RWPE2 (cell line): ENCODE measurements at places on chromosomes 1 and 21.

DNA sequence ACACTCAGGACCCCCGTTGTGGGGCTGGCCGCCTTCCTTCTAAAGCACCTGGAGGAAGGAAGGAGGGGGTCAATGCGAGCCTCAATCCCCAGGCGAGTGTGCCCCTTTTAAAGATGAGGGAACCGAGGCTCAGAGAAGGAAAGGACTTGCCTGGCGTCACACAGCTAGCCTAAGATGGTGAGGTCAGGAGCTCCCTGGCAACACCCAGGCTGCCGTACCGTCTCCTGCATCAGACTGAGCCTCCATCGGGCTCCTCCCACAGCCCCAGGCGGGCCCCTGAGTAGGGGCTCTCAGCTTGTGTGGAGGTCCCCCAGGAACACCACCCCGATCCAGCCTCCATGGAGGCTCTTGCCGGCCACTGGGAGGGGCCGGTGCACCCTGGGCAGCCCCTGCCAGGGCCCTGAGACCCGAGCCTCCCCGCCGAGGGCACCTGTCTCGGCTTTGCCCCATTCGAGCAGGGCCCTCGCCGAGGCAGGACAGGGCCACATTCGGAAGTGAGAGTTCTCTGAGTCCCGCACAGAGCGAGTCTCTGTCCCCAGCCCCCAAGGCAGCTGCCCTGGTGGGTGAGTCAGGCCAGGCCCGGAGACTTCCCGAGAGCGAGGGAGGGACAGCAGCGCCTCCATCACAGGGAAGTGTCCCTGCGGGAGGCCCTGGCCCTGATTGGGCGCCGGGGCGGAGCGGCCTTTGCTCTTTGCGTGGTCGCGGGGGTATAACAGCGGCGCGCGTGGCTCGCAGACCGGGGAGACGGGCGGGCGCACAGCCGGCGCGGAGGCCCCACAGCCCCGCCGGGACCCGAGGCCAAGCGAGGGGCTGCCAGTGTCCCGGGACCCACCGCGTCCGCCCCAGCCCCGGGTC is at the start of gene AIRE:
AIRE (plus strand) TSS at position 739 of the 855 bp plus-strand sequence. CDS start 131 bp downstream, outside the sequence.
- H3K27me3 ChIP-seq: peaks cover 3% of the 10 kb centered on the region
- no peaks in the 10 kb centered on the region for H3K36me3 ChIP-seq
- no peak within 1 kb of the TSS for H3K27ac ChIP-seq
- H3K4me1 ChIP-seq: no peaks in the 10 kb centered on the region

- peak overlapping the region; percentile 55 for H3K27ac ChIP-seq
- no peak for DNase-seq
- no peak overlapping the region for H3K4me3 ChIP-seq
- no peaks in the 10 kb centered on the region for H3K36me3 ChIP-seq
Measured at GRCh38 chr1:94296018-94296417, 58.6 kb upstream of the ARHGAP29 start.

DNA sequence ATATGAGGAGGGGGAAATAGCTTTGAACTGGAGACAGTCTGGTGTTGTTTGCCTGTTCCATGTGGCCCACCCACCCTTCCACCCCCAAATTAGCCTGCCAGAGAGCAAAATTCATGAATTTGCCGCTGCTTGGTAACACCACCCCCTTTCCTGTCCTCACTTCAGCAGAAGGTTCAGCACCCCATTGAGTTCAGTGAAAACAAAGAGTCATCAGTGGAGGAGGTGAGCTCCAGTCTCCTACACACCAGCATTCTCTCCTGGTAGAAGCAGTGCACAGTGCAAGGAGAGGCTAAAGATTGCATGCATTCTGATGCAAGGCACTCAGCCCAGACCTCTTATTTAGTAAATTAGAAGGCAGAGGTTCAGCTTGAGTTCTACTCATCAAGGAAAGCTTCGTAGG is 99.7 kb upstream of the DYNLT5 start:
- no peaks in the 10 kb centered on the region for H3K4me1 ChIP-seq
- DNase-seq: no peak
- no peaks in the 10 kb centered on the region for H3K27me3 ChIP-seq
- no peaks in the 10 kb centered on the region for H3K36me3 ChIP-seq

- no peak for DNase-seq
- no peak overlapping the region for H3K4me3 ChIP-seq
- H3K27me3 ChIP-seq: no peaks in the 10 kb centered on the region
- peaks cover 64% of the 10 kb centered on the region for H3K36me3 ChIP-seq
- H3K27ac ChIP-seq: peak overlapping the region; percentile 4
- peaks cover 27% of the 10 kb centered on the region for H3K4me1 ChIP-seq
Measured at GRCh38 chr1:22056043-22056442, 3.5 kb downstream of the CDC42 start.

DNA sequence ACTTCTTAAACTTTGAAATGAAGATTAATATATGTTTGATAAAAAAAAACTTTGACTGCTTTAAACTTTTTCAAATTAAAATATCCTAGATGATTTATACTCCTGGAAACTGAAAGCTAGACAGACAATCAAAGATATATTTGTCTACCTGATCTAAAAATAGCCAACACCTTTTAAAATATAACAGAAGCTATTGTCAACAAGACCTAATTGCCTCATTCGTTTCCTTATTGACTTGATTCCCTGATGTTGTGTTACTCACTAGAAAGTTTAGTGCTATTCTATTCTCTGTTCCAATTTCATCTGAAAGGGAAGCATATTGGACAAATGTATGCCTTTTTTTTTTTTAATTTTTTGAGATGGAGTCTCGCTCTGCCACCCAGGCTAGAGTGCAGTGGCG is 445.6 kb upstream of the ADAMTS5 start:
- H3K27me3 ChIP-seq: no peaks in the 10 kb centered on the region
- no peak overlapping the region for H3K27ac ChIP-seq
- no peak overlapping the region for H3K4me3 ChIP-seq
- H3K36me3 ChIP-seq: no peaks in the 10 kb centered on the region
- DNase-seq: no peak

DNA sequence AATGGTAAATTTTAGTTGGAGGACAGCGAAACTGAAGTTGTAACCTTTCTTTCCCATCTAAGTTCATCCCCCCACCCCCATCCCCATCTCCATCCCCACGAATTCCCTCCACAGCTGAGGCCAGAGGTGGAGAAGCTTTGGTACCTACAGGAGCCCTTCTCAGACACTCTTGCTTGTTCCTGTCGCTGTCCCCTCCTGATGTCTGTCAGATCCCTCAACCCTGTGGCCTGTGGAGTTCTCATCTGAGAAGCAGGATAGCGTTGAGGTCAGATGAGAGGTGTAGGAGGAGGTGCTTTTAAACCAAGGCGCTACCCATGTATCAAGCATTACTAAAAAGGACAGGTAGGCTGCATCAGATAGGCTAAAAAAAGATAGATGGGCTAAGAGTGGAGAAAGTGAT is 769 bp downstream of the NTPCR start:
- H3K36me3 ChIP-seq: no peaks in the 10 kb centered on the region
- peaks cover 12% of the 10 kb centered on the region for H3K4me1 ChIP-seq
- no peaks in the 10 kb centered on the region for H3K27me3 ChIP-seq
- H3K27ac ChIP-seq: no peak overlapping the region
- peak overlapping the region; percentile 60 for H3K4me3 ChIP-seq

GRCh38 chr1:12124693-12125421 is 41.9 kb upstream of the TNFRSF1B start:
- H3K4me3 ChIP-seq: no peak overlapping the region
- H3K36me3 ChIP-seq: no peaks in the 10 kb centered on the region
- H3K27me3 ChIP-seq: peaks cover 3% of the 10 kb centered on the region
- no peak for DNase-seq

GRCh38 chr1:198830412-198830811 is 191.6 kb downstream of the PTPRC start:
- H3K36me3 ChIP-seq: no peaks in the 10 kb centered on the region
- H3K4me1 ChIP-seq: no peaks in the 10 kb centered on the region
- H3K4me3 ChIP-seq: no peak overlapping the region
- DNase-seq: no peak
- no peak overlapping the region for H3K27ac ChIP-seq
- no peaks in the 10 kb centered on the region for H3K27me3 ChIP-seq

DNA sequence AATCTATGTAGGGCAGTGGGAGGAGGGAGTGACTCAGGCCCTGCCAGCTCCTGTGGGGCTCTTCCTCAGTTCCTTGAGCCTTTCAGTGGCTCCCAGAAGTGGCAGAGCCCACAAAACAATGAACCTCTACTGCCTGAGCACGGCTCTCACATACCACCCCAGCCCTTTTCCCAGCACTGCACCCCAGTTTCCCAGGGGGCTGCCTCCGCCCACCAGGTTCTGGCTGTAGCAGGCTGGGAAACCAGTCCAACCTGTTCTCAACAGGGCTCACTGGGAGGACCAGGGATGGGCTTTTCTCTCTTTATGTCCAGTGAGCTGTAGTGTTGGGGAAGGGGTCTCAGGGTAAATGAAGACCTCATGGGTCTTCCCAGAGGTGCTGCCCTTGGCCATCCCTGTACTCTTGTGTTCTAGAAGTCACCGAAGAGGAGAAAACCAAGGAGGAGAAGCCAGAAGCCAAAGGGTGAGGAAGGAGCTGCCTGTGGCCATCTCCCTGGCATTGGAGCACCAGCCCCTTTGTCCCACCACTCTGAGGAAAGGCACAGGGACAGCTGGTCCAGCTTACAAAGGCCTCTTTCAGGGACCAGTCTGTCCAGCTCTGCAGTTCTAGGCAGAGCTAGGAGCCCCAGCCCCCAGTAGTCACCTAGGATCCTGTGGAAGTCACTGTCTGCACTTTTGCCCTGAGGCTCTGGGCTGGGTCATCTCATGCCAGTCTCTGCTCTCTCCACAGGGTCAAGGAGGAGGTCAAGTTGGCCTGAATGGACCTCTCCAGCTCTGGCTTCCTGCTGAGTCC is 3.5 kb downstream of the MARCKSL1 start:
- H3K27ac ChIP-seq: peak overlapping the region; percentile 1
- no peaks in the 10 kb centered on the region for H3K27me3 ChIP-seq
- H3K4me3 ChIP-seq: no peak overlapping the region
- no peak for DNase-seq
- H3K4me1 ChIP-seq: peaks cover 5% of the 10 kb centered on the region

DNA sequence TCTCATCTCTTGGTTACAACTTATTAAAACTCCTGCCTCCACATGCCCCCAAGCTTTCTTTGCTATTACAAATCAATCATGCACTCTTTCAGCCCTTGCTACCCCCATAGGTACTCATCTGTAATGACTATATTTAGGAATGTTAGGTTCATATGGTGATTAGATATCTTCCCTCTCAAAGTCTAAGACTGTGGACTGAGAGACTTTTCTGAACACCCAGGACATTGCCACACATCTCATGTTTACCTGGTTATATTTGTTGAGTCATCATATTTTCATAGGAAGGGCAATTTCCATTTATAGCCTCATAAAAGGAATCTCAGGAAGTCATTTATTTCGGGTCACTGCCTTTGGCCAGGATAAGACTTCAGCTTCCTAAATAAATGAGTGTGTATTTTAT is 81.5 kb upstream of the LPGAT1 start:
- no peak overlapping the region for H3K4me3 ChIP-seq
- DNase-seq: no peak
- H3K4me1 ChIP-seq: no peaks in the 10 kb centered on the region
- no peaks in the 10 kb centered on the region for H3K36me3 ChIP-seq

DNA sequence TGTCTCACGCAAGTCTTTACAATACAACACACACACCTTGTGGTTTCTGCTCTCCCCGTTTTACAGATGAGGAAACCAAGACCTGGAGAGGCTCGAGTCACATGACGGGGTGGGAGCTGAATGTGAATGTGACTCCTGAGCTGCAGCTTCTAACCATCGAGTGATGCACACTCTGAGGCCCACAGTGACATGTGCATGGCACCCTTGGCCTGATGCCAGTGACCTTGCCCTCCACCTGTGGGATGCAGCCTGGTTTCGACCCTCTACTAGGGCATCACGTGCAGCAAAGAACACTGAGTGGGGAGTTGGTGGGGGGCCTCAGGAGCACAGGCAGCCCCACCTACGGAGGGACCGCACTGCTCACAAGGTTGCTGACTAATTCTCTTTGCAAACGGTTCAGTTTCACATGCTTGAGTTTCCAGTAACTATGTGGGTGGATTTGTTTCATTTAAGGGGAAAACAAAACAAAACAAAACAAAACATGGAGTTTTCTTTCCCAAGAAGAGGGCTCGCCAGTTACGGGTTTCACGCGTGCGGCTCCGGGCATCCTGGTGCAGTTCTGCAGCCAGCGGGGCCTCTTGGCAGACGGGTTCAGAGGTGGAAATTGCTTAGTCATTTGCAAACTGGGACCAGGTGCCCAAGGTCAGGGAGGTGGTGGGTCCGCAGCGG is 22.9 kb downstream of the SPSB1 start:
- no peaks in the 10 kb centered on the region for H3K36me3 ChIP-seq
- H3K4me1 ChIP-seq: peaks cover 12% of the 10 kb centered on the region
- peak overlapping the region; percentile 56 for H3K27ac ChIP-seq
- H3K4me3 ChIP-seq: no peak overlapping the region
- no peaks in the 10 kb centered on the region for H3K27me3 ChIP-seq
- no peak for DNase-seq

GRCh38 chr1:244863491-244864252 is 671 bp downstream of the HNRNPU start:
- peak; percentile 46 for DNase-seq
- peaks cover 13% of the 10 kb centered on the region for H3K4me1 ChIP-seq
- H3K27ac ChIP-seq: peak overlapping the region; percentile 89
- H3K4me3 ChIP-seq: peak overlapping the region; percentile 81

DNA sequence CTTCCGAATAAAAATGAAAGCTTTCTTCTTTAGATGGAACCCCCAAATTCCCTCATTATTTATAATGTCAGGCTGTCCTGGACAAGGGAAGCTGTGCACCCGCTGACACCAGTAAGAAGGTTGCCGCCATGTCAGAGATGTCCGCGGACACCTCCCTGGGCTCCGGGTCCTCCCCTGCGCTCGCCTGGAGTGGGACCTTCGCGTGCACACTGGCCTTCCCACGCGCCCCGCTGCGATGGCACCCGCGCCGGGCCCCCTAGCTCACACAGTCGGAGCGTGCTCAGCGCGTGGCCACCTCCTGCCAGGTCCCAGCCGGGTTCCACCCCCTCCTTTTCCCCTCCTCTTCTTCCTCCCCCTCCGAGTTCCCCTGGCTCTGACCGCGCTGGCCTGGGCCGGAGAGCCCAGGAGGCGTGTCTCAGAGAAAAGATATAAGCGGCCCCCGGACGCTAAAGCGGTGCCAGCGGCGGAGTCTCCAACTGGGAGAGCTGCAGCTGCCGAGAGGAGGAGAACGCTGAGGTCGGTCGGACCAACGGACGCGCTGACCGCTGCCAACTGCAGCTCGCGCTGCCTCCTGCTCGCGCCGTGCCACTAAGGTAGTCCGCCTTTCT is at the start of gene G0S2:
G0S2 (plus strand) TSS at position 456 of the 608 bp plus-strand sequence. CDS start 273 bp downstream, outside the sequence.
- no peak for DNase-seq
- no peaks in the 10 kb centered on the region for H3K36me3 ChIP-seq
- no peaks in the 10 kb centered on the region for H3K27me3 ChIP-seq
- H3K27ac ChIP-seq: no peak within 1 kb of the TSS
- peaks cover 14% of the 10 kb centered on the region for H3K4me1 ChIP-seq

DNA sequence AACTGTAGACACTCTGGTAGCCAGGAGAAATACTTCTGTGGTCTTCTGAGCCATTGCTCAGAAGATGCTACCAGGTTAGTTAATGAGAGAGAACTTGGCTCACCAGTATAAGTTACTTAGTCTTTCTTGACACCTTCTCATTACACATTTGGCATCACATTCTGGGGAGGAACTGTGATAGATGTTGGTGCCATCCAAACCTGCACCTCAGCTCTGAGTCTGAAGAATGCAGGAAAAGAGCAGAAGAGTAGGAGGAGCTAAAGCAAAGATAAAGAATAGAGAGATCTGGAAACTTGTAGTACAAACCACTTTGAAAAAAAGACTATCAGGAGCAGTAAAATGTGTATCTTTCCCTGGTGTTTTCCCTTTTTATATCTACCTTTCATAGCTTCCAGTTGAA is 58.9 kb downstream of the RGL1 start:
- no peak overlapping the region for H3K27ac ChIP-seq
- H3K36me3 ChIP-seq: no peaks in the 10 kb centered on the region
- no peak overlapping the region for H3K4me3 ChIP-seq
- H3K4me1 ChIP-seq: no peaks in the 10 kb centered on the region
- DNase-seq: no peak
- no peaks in the 10 kb centered on the region for H3K27me3 ChIP-seq
